ENCODE measurements at places on chromosomes 4 and X. TPM values are rescaled to one million over a fixed set of nuclear protein-coding genes. Genes with fewer than 3 reads are reported as not detected.

DNA sequence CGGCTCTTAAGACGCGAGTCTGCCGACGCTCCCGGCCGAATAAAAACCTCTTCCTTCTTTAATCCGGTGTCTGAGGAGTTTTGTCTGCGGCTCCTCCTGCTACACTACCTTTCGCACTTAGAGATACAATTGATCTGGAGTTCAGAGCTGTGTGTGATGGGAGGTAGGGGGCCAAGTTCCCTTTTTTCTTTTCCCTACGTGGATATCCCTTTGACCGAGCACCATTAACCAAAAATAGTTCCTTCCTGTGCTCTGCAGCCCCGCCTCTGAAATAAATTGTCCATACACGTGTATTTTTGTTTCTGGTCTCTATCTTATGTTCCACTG, 555 bp upstream of the PGM2 start:
- H3K36me3 ChIP-seq, result no peaks in the 10 kb centered on the region
- DNase-seq, result no peak
- H3K4me3 ChIP-seq, result peak overlapping the region; percentile 87
- H3K4me1 ChIP-seq, result no peaks in the 10 kb centered on the region
- H3K27ac ChIP-seq, result peak overlapping the region; percentile 84

DNA sequence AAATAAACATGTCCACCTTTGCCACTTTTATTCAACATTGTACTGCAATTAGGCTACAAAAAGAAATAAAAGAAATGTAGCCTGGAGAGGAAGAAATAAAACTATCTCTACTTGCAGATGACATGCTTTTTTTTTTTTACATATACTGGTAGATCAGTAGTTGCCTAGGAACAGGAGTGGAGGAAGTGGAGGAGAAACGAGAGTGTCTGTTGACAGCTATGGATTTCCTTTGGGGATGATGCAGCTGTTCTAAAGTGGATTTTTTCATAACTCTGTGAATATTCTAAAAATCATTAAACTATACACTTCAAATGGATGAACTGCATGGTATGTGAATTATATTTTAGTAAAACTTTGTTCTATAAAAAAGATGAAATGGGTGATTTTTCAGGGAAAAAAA, 116.4 kb downstream of the ANAPC4 start:
- no peaks in the 10 kb centered on the region for H3K4me1 ChIP-seq
- no peak overlapping the region for H3K4me3 ChIP-seq
- no peak overlapping the region for H3K27ac ChIP-seq

GRCh38 chr4:166458756-166459155, 585.7 kb downstream of the TLL1 start:
- no peak for DNase-seq
- H3K36me3 ChIP-seq, result no peaks in the 10 kb centered on the region
- H3K4me1 ChIP-seq, result no peaks in the 10 kb centered on the region
- no peak overlapping the region for H3K4me3 ChIP-seq
- no peaks in the 10 kb centered on the region for H3K27me3 ChIP-seq

- H3K27me3 ChIP-seq, result no peaks in the 10 kb centered on the region
- no peak overlapping the region for H3K27ac ChIP-seq
- no peak overlapping the region for H3K4me3 ChIP-seq
- DNase-seq, result no peak
- peaks cover 7% of the 10 kb centered on the region for H3K4me1 ChIP-seq
Observed at GRCh38 chr4:48635310-48635709, 144.8 kb downstream of the FRYL start.

- H3K4me1 ChIP-seq, result no peaks in the 10 kb centered on the region
- H3K27me3 ChIP-seq, result no peaks in the 10 kb centered on the region
- no peak overlapping the region for H3K4me3 ChIP-seq
Observed at GRCh38 chrX:30665471-30665870, 12.2 kb downstream of the GK start.

GRCh38 chr4:153771046-153771445, 11.2 kb upstream of the RNF175 start:
- H3K36me3 ChIP-seq, result no peaks in the 10 kb centered on the region
- H3K27ac ChIP-seq, result no peak overlapping the region
- H3K4me3 ChIP-seq, result no peak overlapping the region
- no peaks in the 10 kb centered on the region for H3K27me3 ChIP-seq

- DNase-seq, result no peak
- no peak overlapping the region for H3K27ac ChIP-seq
- no peaks in the 10 kb centered on the region for H3K36me3 ChIP-seq
Observed at GRCh38 chr4:156884183-156884582, 87.4 kb downstream of the PDGFC start.

The ZBTB49 gene
- total RNA-seq, result 4.1 TPM

The RPS6KA3 gene
- 41.9 TPM for total RNA-seq

- no peak overlapping the region for H3K4me3 ChIP-seq
- H3K27me3 ChIP-seq, result no peaks in the 10 kb centered on the region
- DNase-seq, result no peak
- peaks cover 48% of the 10 kb centered on the region for H3K4me1 ChIP-seq
- no peaks in the 10 kb centered on the region for H3K36me3 ChIP-seq
Observed at GRCh38 chr4:185838514-185839193, 26.7 kb upstream of the SORBS2 start.

GRCh38 chrX:19152762-19153161, 30.5 kb upstream of the ADGRG2 start:
- no peak for DNase-seq
- no peak overlapping the region for H3K4me3 ChIP-seq
- H3K4me1 ChIP-seq, result no peaks in the 10 kb centered on the region
- no peaks in the 10 kb centered on the region for H3K27me3 ChIP-seq
- no peak overlapping the region for H3K27ac ChIP-seq

- no peak overlapping the region for H3K4me3 ChIP-seq
- no peak for DNase-seq
- H3K27me3 ChIP-seq, result no peaks in the 10 kb centered on the region
- H3K4me1 ChIP-seq, result no peaks in the 10 kb centered on the region
Observed at GRCh38 chr4:110898290-110898689, 275.4 kb upstream of the PITX2 start.

DNA sequence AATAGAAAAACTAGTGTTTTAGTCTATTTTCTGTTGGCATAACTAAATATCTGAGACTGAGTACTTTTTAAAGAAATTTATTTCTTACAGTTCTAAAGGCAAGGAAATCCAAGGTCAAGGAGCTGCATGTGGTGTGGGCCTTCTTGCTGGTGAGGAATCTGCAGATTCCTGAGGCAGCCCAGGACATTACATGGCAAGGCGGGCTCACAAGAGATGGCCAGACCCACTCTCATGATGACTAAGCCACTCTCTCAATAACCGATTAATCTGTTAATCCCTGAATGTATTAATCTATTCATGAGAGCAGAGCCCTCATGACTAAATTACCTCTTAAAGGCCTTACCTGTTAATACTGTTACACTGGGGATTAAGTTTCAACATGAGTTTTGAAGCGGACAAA, 340.8 kb downstream of the GRXCR1 start:
- no peak overlapping the region for H3K27ac ChIP-seq
- H3K36me3 ChIP-seq, result no peaks in the 10 kb centered on the region
- H3K4me3 ChIP-seq, result no peak overlapping the region
- no peaks in the 10 kb centered on the region for H3K27me3 ChIP-seq

DNA sequence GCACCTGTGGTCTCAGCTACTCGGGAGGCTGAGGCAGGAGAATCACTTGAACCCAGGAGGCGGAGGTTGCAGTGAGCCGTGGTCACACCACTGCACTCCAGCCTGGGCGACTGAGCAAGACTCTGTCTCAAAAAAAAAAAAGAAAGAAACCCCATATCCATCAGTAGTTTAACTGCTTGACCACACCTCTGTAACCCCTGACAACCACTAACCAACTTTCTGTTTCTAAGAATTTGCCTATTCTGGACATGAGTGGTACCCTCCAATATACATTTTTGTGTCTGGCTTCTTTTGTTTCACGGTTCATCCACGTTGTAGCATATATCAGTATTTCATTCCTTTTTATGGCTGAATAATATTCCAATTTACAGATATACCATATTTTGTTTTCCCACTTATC, 9.1 kb downstream of the PPAT start:
- H3K36me3 ChIP-seq, result no peaks in the 10 kb centered on the region
- no peaks in the 10 kb centered on the region for H3K27me3 ChIP-seq
- H3K27ac ChIP-seq, result no peak overlapping the region
- no peaks in the 10 kb centered on the region for H3K4me1 ChIP-seq
- DNase-seq, result no peak

DNA sequence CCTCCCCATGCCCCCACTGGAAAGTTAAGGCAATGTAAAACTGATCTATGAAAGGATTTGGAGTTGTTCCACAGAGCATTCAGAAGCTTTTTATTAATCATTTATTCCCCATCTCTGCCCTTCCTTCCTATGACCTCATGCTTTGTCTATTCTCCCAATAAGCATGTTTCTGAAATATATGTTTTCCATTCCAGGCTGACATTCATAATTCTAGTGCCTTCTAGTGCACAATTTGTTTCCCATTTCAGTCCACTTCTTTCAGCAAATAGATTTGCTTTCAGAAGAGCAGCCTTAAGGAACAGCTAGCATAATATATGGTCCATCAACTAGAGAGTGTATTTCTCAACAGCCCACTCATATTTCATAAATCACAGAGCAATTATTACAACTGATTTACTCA, 77.1 kb upstream of the ATXN3L start:
- H3K27ac ChIP-seq, result no peak overlapping the region
- H3K4me3 ChIP-seq, result no peak overlapping the region
- no peaks in the 10 kb centered on the region for H3K4me1 ChIP-seq
- H3K36me3 ChIP-seq, result no peaks in the 10 kb centered on the region

The GLRB gene
- 8.6 TPM for total RNA-seq

GRCh38 chrX:152905081-152905420, 7.2 kb downstream of the ZNF185 start:
- H3K36me3 ChIP-seq, result no peaks in the 10 kb centered on the region
- no peak overlapping the region for H3K27ac ChIP-seq
- no peak overlapping the region for H3K4me3 ChIP-seq
- H3K27me3 ChIP-seq, result no peaks in the 10 kb centered on the region

DNA sequence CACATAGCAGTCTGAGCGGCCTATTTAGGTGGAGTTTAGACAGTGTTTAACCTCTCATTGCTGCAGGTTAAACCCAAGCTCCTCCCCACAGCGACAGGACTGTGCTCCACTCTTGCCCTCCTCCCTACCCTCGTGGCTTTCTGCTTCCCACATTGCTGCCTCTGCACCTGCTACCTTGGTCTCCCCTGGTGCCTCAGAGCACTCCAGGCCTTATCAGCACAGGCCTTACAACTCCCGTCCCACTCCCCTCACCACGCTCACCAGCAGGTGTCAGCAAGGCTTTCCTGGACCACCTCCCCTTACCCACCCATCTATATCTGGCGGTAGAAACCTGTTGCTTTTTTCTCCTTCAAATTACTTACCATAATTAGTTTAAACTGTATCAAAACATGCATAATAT, 18.6 kb downstream of the HELT start:
- H3K27ac ChIP-seq, result no peak overlapping the region
- no peak for DNase-seq
- no peak overlapping the region for H3K4me3 ChIP-seq
- H3K27me3 ChIP-seq, result no peaks in the 10 kb centered on the region
- H3K36me3 ChIP-seq, result no peaks in the 10 kb centered on the region

The LUZP4 gene
- not detected for total RNA-seq

The CTAG2 gene
- not detected for total RNA-seq

DNA sequence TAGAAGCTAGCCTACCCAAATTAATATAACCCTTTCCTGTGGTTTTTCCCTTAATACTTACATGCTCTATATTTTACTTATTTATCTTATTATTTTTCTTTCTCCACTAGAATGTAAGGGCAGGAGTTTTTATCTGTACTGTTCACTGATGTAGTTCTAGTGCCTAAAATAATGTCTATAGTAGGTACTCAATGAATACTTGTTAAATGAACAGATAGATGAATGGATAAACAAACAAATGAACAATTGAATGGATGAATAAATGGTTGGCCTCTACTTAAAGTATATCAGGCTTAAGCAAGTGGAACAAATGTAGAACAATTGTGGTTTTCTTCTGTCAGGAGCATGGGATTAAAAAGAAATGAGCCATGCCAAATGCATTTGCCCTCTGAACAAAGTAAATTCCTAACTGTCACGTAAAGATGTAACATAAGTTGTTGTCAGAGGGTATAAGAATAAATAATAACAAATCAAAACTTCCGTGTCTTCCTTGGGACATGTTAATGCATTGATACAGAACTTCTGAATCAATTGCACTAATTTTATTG, 54.1 kb downstream of the SYTL5 start:
- H3K4me3 ChIP-seq, result no peak overlapping the region
- DNase-seq, result no peak
- no peaks in the 10 kb centered on the region for H3K27me3 ChIP-seq
- no peaks in the 10 kb centered on the region for H3K36me3 ChIP-seq
- no peaks in the 10 kb centered on the region for H3K4me1 ChIP-seq

GRCh38 chr4:139441029-139441428, 12.9 kb upstream of the RAB33B start:
- no peaks in the 10 kb centered on the region for H3K27me3 ChIP-seq
- DNase-seq, result no peak

The CSAG3 gene
- not detected for total RNA-seq

DNA sequence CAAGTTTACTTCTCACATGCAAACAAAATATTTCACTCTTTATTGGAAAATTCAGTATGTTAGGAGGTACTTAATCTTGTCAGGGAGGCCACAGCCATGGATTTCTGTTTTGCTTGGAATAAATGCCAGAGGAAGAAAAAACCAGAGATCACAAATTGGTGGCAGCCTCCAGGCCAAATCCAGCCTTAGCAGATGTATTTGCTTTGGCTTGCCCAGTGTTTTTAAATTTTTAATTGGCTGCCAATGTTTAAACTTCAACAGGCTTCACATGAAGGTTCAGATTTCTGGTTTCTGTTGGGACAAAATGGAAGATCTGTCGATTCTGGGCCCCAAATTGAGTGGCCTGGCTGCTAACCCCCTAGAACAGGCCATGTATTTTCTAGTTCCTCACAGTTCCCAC, 19.2 kb downstream of the YY2 start:
- no peaks in the 10 kb centered on the region for H3K27me3 ChIP-seq
- DNase-seq, result no peak
- H3K4me1 ChIP-seq, result no peaks in the 10 kb centered on the region
- no peak overlapping the region for H3K27ac ChIP-seq
- H3K36me3 ChIP-seq, result no peaks in the 10 kb centered on the region
- H3K4me3 ChIP-seq, result no peak overlapping the region

The OGT gene
- 119 TPM for total RNA-seq

The EGFL6 gene
- not detected for total RNA-seq

DNA sequence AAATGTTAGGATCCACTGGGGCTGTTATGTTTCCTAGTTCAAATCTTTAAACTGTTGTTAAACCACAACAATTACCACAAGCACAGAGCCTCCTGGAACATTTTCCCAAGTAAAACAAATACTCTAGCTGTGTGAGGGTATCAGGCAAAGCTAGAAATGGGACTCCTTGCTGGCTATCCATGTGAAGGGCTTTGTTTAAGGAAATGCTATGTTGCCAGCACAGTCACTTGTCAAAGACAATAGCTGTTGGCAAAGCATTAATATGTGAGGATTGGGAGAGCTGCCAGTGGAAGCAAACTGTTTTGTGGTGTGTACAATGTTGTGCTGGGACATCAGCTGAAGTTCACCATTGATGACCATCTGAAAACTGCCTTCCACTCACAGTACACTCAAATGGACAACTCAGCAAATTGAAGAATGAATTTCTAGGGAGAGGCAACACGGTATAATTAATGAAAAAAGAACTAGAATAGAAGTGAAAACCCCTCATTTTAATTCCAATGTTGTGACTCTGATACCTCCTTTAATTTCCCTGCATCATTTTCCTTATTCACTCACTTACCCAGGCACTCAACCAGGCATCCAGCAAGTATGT, 100.8 kb downstream of the ANXA3 start:
- H3K4me3 ChIP-seq, result no peak overlapping the region
- H3K27me3 ChIP-seq, result no peaks in the 10 kb centered on the region
- H3K36me3 ChIP-seq, result no peaks in the 10 kb centered on the region
- H3K4me1 ChIP-seq, result peaks cover 9% of the 10 kb centered on the region
- no peak overlapping the region for H3K27ac ChIP-seq
- DNase-seq, result no peak

The CT45A10 gene
- not detected for total RNA-seq

Data from sigmoid colon (tissue), 7 donors.